GM12891 (cell line): ENCODE measurements at places on chromosomes 2 and 18.

DNA sequence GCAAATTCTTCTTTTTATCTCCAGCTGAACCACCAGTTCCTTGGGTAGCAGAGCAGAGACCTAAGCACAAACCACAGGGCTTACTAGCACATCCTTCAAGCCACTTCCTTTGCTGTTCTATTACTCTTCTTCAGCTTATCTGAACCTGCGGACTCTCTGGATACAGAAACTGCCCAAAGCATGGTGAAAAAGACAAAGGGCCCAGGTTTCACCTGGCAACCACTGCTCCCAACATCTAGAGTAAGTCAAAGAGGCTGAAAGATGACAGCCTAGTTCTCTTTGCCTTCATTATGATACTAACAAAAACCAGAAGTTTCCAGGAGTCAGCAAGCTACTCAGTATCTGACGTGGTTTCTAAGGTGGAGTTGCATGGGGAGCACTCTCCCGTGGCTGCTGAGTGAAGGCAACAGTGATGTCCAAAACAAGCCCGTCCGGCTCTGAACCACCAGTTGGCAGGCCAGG lies 43.4 kb downstream of the KANSL3 start:
- no peak for DNase-seq

DNA sequence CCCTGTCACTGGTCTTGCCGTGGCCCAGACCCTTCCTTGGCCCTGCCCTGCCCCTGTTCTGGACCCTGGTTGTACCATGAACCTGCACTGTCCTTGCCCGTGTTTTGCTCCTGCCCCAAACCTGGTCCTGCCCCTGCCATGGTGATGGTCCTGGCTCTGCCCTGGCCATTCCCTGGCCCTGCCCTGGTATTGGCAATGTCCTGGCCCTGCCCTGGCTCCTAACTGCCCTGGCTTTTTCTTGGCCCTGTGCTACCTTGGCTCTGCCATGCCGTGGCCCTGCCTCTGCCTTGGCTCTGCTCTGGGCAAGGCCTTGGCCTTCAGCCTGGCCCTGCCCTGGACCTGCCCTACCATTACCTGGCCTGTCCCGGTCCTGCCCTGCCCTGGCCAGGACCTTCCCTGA lies 5.5 kb upstream of the ANKRD62 start:
- DNase-seq, result no peak

DNA sequence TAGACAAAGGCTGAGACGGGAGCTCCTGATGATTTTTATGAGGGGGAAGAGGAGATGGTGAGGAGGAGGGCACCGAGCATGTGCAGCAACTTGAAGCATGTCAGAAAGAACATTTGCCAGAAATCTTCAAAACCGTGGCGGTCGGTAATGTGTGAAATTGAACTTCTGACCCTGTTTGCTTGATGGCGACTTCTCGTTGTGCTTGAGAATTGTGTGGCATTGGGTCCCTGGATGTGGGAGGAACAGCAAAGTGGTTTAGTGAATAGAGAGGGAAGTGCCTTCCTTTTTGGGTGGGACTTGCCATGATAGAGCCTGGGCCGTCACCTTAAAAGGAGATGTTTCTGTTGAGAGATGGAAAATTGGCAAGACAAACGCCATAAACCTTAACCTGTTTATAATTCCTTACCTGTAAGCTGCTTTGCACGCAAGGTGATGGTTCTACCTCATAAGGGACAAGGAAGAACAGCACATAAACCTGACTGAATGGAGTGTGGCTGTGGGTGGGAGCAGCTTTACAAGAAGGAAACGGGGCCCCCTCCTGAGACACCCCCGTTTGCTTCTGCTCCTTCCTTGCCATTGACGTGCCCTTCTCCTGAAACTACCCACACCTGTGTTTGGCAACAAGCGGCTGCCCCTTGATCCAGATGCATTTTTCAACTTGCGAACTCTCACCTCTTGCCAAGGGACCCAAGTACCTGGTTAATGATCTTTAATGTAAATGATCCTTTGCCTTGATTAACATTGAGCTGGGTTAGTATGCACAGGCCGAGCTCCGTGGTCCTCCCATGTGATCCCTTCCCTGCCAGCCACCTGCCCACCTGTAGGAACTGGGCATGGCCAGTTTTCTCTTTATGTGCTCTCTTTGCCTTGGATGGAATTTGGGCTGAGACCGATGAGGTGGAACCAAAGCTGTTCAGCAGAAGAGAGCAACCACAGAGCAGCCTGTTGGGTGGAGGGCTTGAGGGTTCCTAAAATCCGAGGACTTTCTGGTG lies 153.2 kb downstream of the NEDD4L start:
- no peak for DNase-seq

DNA sequence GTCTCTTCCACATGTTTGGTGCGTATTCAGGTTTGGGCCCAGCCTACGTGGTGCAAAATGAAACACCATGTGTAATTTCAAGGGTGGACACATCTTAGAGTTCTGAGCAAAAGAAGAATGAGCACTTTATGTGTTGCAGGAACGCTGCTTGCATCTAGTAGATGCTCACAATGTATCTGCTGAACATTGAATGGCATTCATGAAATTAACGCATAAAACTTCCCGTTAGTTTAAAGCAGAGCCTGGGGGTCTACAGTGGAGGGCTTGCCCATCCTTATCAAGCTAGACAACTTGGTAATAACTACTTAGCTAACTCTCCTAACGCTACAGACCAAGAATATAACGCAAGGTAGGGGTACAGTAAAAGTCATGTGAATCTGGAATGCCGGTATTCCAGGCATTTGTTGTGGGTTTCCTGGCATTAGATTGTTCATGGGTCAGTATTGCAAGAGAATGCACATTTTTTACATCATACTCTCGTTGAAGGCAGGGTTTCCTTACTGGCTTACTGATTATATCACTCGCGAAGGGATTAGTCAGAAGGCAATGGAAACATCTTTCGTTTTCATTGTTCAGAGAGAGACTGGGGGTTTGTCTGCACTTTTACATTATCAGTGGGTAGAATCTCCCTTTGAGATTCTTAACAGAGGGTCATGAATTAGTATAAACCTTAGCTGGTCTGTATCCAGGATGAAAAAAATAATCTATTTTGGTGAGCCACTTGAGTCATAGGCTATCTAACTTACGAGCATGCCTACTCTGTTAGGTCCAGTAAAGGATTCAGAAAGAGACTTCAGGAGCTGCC lies 229.5 kb upstream of the EPAS1 start:
- DNase-seq, result no peak

GRCh38 chr2:42723465-42723864 lies 40.5 kb downstream of the OXER1 start:
- no peak for DNase-seq
